Inflammatory macrophage treated with lipopolysaccharide for 4 hours (primary cell): ENCODE measurements at places on chromosomes 4 and X.

DNA sequence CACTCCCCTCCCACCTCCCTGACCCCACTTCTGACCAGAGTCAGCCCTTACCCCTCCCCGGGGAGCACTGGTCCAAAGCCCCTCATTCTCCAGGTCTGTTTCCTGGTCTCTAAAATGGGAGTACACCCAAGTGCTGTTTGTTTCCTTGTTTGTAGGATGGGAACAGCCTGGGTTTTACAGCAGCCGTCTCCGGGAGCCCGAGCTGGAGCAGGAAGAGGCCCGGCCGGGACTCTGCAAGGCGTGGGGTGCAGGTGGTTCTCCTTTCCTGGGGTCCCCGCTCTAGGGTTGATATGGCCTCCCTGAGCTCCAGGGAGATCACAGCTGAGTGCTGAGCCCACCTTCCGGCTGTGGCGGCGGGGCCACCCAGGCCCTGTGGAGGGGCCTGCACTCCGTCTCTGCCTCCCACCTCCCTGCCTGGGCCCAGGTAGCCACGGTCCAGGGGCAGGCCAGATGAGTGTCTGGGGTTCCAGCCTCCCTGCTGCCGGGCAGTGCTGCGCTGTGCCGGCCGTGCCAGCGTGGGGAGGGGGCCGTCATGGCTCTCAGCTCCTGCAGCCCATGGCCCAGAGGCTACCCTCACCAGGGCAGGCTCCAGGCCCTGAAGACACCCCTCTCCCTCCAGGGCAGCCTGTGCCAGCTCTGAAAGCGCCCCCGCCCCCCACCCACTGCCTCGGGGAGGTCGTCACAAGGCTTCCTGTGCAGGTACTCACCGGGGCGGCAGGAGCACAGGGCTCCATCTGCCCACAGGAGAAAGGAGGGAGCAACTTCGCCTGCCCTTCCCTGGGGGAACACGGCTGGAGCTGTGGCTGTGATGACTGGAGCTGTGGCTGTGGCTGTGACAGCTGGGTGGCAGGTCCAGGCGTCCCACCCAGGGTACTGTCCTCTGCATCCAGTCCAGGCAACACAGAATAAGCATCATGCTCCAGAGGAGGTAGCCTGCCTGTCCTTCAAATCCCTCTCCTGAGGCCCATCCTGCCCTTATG, 98.8 kb downstream of the ADRA2C start:
- no peak for DNase-seq

GRCh38 chrX:136258951-136259350, 7.8 kb upstream of the MAP7D3 start:
- DNase-seq = no peak

- DNase-seq = no peak
Measured at GRCh38 chr4:184397516-184398163, 76.7 kb downstream of the IRF2 start.

- no peak for DNase-seq
Measured at GRCh38 chrX:37468124-37468739, 103.2 kb upstream of the LANCL3 start.

GRCh38 chr4:112156112-112156511, 10.9 kb downstream of the FAM241A start:
- peak; percentile 18 for DNase-seq

- peak; percentile 26 for DNase-seq
Measured at GRCh38 chr4:37568489-37568888, 117.7 kb downstream of the RELL1 start.

- DNase-seq = no peak
Measured at GRCh38 chr4:169758401-169758962, 738 bp upstream of the HPF1 start.

DNA sequence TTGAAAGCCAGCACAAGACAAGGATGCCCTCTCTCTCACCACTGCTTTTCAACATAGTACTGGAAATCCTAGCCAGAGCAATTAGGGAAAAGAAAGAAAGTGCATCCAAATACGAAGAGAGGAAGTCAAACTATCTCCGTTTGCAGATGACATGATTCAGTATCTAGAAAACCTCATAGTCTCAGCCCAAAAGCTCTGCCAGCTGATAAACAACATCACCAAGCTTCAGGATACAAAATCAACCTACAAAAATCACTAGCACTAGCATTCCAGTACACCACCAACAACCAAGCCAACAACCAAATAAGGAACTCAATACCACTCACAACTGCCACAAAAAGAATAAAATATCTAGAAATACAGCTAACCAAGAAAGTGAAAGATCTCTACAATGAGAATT, 38.6 kb downstream of the COX7B2 start:
- no peak for DNase-seq

DNA sequence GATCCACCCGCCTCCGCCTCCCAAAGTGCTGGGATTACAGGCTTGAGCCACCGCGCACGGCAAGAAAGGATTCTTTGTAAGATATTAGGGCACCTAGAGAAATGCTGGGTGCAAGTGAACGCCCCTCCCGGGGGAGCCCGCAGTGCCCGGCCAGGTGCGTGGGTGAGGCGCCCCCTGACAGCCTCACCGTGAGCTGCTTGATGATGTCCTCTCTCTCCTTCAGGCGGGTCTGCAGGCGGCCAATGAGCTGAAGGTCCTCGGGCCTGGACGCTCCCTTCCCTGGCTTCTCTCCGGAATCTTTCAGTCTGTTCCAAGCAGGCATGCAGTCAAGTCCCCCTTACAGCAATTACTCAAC, 21.9 kb downstream of the MED28 start:
- no peak for DNase-seq

DNA sequence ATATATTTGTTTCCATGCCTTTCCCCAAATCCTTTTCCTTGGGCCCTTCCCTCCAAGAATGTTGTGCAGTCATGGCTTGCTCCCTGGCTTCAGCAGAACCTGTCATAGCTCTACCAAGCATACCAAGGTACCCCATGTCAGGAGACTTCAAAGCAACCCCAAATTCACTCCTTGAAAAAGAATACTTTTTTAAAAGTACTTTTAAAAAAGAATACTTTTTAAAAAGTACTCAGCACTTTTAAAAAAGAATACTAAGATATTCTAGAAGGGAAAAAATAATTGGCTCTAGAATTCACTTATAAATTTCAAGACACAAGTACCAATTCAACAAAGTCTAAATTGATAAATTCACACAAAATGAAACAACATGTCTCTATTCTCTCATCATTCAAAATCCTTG, 76.0 kb downstream of the NR3C2 start:
- no peak for DNase-seq

DNA sequence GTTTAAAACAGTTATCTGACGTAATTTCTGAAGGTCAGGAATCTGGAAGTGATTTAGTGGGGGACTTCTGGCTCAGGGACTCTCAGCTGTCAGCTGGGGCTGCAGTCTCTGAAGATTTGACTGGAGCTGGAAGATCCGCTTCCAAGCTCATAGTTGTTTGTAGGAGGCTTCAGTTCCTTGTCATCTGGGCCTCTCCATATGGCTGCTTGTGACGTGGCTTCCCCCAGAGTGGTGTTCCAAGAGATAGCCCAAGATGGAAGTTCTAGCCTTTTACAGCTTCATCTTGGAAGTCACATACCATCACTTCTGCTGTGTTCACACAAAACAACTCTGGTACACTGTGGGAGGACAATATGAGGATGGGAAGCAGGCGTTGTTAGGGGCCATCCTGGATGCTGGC, 2.1 kb downstream of the MPC1L start:
- no peak for DNase-seq

DNA sequence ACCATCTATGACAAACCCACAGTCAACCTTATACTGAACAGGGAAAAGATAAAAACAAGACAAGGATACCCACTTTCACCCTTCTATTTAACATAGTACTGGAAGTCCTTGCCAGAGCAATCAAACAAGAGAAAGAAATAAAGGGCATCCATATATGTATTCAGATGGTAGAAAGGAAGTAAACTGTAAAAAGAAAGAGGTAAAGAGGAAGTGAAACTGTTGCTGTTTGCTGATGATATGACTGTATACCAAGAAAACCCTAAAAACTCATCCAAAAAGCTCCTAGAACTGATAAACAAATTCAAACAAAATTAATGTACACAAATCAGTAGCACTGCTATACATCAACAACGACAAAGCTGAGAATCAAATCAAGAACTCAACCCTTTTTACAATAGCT, 538.7 kb upstream of the PABPC4L start:
- no peak for DNase-seq

GRCh38 chr4:53702334-53703266, 111.3 kb upstream of the LNX1 start:
- DNase-seq = peak; percentile 13

DNA sequence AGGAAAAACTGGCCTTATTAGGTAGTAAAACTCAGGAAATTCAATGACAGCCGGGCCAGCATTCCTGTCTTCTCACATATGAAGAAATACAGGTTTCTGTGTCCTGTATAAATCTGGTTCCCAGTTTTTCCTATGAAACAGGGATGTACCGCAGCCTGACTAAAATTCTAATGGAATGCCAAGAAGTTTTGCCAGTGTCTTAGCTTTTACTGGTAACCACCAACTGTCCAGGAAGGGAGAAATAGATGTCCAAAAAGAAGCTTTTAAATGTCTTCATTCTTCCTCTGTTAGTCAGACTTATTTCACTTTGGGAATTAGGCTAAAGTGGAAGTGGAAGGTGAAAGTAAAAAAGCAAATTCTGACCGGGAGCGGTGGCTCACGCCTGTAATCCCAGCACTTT, 108.0 kb upstream of the TBL1X start:
- no peak for DNase-seq

DNA sequence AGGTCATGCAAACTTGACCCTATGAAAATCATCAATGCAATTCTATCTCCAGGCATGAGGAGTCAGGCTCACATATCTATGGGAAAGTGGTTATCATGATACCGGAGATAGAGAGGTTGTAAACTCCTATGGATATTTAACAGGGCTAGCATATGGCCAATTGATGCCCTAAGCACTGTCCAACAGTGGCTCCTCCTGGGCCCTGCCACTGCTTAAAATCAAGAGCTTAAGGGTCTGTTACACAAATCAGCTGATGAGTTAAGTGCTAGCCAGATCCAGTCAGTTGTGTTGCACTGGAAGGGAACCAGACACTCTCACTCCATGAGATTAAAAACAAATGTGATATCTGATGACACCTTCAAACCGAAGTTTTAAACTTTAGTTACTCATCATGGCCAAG, 337.6 kb downstream of the STIM2 start:
- DNase-seq = no peak

GRCh38 chr4:56762484-56763250, 58.8 kb downstream of the SPINK2 start:
- no peak for DNase-seq

GRCh38 chrX:37349221-37350033, at the start of gene PRRG1:
Gene PRRG1, plus strand, starts transcription at chrX:37349364. Its CDS starts 56,886 bp downstream, at chrX:37406250.
- DNase-seq = peak; percentile 67

DNA sequence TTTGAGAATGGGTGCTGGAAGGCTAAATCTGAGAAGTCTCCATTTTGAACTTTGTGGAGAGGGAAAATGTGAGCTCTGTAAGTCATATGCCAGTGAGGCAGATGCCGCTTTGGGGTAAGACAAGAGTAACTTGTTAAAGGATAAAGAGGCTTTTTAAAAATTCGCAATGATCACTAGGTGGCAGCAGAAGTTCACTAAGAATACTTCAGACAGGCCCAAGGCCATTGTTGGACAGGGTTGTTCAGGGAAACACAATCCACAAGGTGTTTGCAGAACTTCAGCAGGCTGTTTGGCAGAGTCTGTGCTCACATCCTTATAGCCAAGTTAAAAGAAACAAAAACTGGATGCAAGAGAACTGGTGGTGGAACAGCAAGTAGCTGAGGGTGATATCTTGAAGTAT, 13.7 kb upstream of the PIGA start:
- peak; percentile 54 for DNase-seq

GRCh38 chr4:2593003-2593402, 56.6 kb downstream of the FAM193A start:
- DNase-seq = no peak

- no peak for DNase-seq
Measured at GRCh38 chr4:174435974-174436373, 86.3 kb downstream of the HPGD start.

DNA sequence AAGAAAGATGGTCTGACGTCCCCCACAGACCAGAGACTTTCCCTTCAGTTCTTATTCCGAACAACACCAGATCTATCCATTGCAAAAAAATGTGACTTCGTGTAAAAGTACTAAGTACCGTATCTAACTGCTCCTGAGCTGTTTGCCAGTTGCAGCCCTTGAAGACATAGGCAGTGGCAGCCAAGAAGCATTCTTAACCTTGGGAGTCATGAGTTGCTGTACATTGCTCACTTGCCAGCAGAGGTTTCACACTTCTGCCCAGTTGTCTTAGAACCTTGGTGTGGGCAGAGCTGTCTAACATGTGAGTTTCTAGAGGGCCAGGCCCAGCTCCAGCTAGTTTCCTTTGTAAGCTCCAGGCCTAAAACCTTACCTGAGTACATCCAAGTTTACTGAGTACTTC, 10.5 kb upstream of the CHRDL1 start:
- no peak for DNase-seq

DNA sequence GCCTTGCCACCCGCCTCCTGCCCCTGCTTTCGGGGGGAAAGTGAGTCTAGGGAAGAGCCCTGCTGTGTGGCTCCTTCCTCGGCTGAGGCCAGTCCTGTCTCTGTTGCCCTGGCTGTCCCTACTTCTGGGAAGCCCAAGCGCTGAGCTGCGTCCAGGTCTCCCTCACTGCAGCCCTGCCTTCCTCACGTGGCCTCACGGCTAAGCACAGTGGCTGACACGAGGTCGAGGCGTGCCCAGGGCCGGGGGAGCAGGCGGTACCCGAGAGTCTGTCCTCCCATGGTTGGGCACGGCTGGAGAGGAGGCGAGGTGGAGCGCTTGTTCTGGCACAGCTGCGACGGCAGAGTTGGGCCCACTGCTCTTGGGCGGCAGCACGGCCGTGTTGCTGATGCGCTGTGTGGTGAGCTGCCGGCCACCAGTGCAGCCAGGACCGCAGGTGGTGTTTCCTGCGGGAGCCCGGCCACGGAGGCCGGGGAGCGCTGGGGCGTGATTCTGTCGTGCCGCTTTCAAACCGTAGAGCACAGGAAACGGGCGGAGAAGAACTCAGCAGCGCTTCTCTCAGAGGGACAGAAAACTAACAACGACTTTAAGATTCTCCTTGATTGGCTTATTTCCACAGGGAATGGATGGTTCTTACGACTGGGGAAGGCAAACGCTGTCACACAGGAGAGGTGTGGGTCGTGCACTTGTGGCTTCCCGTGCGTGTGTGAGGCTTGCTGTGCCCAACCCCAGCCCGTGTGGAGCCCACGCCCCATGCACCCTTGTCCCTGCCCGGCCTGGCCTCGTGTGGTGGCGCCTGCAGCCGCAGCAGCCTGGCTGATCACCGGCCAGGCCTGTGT, 21.3 kb downstream of the MAEA start:
- DNase-seq = no peak

DNA sequence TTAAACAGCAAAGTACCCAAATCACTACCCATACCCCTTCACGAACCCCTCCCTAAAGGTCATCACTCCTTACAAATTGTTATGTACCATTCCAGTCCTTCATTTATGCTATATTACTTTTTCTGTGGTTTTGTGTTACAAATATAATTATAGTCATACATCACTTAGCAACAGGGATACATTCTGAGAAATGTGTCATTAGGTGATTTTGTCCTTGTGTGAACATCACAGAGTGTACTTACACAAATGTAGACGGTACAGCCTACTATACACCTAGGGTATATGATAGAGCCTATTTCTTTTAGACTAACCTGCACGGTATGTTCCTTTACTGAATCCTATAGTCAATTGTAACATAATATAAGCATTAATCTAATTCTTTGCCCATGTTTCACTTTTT, 61.9 kb downstream of the ASB9 start:
- no peak for DNase-seq
